ENCODE measurements at places on chromosomes 3 and 15.

GRCh38 chr3:186523434-186523833 lies 20.7 kb downstream of the CRYGS start:
- no peak for DNase-seq

- no peak for DNase-seq
These were observed 217.0 kb upstream of the TLE3 start for GRCh38 chr15:70314688-70315087.

GRCh38 chr3:108051005-108051404 lies 39.8 kb downstream of the CD47 start:
- peak; percentile 59 for DNase-seq

GRCh38 chr3:139346771-139347170 lies 3.0 kb downstream of the MRPS22 start:
- DNase-seq = no peak

DNA sequence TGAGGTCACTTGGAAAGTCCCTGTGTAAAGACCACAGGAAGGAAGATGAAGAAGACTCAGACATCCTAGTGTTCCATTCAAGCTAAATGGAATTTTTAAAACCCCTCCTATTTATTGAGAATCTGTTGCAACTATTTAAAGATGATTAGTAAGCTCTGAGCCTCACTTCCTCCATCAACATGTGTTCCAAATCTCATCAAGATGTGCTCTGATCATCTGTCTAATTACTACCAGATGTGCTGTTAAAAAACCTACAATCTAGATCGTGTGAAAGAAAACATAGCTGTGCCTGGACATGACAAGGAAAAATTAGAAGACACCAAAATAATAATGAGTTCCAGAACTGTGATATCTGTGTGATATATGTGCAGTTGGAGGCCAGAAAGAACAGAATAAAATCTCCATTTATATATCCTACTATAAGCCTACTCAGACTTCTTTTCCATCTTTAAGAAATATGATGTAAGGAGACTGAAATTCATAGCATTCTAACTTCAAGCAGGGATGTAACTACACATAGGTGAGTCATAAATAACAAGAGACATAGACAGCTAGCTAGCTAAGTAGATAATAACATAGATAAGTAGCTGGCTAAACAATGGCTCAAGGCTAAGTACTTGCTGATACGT lies 7.8 kb downstream of the XPC start:
- peak; percentile 81 for DNase-seq

DNA sequence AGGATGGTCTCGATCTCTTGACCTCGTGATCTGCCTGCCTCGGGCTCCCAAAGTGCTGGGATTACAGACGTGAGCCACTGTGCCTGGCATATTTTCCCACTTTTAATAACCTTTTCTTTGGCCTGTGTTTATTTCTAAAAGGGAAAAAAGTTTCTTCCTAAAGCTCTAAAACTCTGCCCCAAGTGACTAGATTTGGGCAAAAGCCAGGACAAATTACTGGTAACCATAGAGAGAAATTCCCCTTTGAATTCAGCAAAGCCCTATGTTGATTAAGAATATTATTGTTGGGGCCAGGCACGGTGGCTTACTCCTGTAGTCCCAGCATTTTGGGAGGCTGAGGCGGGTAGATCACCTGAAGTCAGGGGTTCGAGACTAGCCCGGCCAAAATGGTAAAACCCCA lies 11.5 kb upstream of the TRPM7 start:
- no peak for DNase-seq

- no peak for DNase-seq
These were observed 272.1 kb downstream of the FAM43A start for GRCh38 chr3:194957743-194958240.

DNA sequence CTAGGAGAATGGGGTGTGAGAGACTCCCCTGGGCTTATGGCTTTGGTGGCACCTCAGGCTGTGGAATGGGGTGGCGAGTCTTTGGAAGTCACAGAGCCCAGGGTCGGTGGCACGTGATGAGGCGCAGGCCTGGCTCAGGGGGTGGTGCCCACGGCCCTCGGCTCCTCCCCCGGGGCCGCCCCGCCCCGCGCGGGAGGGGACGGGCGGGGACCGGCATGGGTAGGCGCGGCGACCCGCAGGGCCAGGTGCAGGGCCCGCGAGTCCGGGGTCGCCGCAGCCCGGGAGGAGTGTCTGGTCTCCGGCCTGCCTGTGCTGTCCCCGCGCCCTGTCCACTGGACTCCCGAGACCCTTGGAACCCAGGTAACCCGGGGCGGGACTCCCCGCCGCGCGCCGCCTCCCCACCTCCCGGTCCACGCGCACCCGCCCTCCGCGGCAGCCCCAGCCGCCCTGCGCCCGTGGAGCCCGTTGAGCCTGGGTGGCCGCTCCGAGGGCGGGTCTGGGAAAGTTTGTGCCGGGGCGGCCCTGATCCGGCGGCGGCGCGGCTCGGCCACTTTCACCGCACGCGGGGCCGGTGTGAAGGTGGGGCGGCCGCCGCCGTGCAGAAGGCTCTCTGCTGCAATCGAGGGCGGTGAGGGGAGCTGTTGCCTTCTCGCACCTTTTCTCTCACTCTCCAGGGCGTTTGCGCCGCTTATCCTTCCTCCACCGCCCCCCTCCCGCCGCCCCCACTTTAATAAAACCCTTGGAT lies at the start of gene PAQR5:
Gene PAQR5, plus strand, starts transcription at position 216 of the 745 bp plus-strand sequence. CDS start 61,169 bp downstream, outside the sequence.
- no peak for DNase-seq

- DNase-seq = no peak
These were observed 18.4 kb downstream of the KLF13 start for GRCh38 chr15:31344823-31345605.

GRCh38 chr15:25245801-25246622 lies 192.8 kb downstream of the UBE3A start:
- no peak for DNase-seq

DNA sequence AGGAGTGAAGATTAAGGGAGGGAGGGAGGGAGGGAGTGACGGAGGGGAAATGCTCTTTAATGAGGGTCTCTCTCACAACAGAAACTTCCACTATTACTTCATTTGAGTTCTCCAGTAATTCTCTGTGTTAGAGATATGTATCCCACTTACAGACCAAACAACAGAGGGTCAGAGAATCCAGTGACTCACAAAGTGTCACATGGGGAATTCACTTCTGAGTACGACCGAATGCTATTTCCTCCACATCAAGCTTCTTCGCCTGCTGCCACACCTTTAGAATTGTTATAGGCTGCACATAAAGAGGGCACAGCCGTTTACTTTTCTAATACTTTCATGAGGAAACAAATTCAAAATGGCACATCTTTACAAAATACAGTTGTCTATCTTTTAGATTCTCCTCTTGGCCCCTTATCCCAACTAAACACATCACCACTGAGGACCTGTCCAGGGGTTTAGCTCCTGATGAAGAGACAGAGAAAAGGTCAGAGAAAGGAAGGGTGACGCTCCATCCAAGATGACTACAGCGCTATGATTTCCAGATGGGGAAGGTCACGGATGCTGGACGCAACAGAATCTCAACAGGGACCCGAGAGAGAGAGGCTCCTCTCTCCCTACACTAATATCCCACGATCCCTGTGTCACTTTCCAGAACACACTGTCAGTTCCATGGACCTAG lies 119.0 kb downstream of the XXYLT1 start:
- DNase-seq = peak; percentile 45

DNA sequence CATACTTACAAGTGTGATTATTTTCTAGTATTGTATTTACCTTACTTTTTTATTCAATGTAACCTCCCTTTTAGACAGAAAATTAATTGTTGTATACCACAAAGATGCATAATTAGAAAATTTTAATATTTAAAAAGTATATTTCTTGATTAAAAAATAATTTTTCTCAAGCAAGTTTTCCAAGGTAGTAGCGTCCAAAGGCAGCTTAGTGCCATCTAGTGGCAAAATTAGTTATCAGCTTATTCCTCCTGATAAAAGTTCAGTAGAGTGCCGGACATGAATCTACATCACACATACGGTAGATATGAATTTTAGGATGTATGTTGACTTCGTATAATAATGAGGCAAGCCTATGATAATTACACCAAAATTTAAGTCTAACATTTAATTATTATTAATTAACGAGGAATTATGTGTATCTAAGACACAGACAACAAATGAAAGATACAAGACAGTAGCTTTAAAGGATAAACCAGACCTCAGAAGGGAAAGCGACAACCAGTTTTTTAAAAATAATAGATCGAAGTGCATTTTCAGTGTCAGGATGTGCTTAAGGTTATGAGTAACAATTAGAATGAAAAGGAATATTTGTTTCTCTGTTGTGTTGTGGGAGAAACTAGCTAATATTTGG lies 405.9 kb downstream of the ROBO1 start:
- DNase-seq = peak; percentile 34

DNA sequence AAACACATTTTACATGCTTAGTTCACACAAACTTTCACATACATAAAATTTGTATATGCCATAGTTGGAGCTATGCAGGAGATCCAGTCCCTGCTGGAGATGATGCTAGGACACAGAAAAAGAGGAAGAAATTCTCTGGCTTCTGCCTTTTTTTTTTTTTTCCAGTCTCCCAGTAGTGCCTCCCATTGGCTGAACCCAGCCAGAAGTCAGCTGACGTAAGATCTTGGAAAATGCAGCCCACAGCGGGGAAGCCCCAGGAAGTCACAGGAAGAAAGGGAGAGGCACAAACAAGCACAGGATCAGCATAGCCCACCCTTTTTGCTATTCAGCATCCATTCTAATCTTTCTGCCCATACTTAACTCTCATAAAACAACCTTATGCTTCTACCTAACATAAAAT lies 38.5 kb downstream of the SCN11A start:
- DNase-seq = no peak

DNA sequence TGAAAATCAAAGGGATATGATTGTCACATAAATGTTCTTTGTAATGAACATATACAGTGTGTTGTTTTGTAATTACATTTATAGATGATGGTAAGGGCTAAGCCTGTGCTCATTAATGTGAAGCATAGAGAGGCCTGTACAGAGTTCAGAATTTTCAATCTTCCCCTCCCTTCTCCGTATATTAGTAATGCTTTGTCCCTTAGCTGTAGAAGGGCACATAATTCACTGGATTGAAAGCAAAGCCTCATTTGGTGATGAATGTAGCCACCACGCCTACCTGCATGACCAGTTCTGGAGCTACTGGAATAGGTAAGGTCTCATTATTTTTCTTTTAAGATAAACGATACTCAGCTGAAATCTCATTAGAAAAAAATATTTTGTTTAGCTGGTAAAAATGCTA lies 130.2 kb downstream of the CDIN1 start:
- DNase-seq = no peak

DNA sequence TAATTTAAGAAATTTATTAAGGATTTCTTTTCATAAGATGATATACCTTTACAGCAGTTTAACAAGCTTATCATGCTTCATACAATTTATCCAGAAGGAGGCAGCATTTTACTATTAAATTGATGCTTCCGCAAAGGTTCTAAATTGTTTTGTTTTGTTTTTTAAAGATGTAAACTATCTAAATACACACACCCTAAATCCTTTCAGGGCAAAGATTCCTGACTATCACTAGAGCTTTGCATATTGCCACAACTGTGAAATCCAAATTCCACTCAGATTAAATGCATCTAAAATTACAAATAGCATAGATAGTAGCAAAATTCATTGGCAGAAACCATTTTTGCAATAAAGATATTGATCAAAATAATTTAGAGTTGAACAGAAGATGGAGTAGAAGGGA lies 44.5 kb upstream of the CCNL1 start:
- peak; percentile 30 for DNase-seq

GRCh38 chr15:83449250-83449671 lies 2.1 kb downstream of the SH3GL3 start:
- DNase-seq = no peak

- no peak for DNase-seq
These were observed 193.6 kb downstream of the FAM43A start for GRCh38 chr3:194879126-194879877.

GRCh38 chr15:39171944-39172368 lies 408.9 kb upstream of the THBS1 start:
- DNase-seq = peak; percentile 90

- DNase-seq = no peak
These were observed 996 bp upstream of the XIRP1 start for GRCh38 chr3:39193391-39193790.

- DNase-seq = no peak
These were observed 4.2 kb upstream of the CHL1 start for GRCh38 chr3:192215-192929.
